GM12892 (cell line): ENCODE measurements at places on chromosomes 2 and 18.

- no peak for DNase-seq
These were observed 40.8 kb downstream of the MTERF4 start for GRCh38 chr2:241061275-241061674.

GRCh38 chr2:49288902-49289700 is 134.8 kb upstream of the FSHR start:
- DNase-seq, result no peak

DNA sequence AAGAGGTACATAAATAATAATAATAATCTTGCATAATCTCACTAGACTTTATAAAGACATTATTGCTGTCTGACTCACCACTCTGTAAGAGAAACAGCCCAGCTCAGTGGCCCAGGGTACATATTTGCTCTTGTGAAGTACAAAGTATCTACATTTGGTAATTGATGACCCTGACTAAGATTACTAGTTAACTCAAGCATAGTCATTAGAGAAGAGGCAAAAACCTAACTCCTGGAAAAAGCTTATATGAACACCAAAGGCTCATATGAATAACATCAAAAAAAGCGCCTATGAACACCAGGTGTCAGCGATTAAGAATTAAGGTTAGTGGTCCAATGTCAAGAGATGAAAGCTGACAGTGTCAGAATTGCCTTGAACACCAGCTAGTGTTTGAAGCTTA is 38.4 kb downstream of the RAD51AP2 start:
- DNase-seq, result no peak

DNA sequence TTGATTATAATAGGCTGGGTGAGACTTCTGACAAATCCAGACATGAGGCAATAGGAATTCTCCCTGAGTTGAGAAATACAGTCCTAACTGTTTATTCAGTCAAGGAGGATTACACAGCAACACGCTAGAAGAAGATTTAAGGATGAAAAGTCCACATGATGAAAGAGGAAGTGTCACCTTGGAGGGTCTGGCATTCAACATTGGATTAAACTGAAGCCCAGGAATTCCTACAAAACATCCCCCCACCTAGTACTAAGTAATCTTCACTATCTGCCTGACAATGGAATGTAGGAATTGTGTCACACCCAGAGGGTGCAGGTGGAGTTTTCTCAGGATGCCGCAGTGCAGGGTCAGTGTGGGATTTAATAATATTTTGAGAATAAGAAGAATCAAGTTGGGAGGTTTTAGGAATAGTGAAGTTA is 142.4 kb downstream of the SOCS6 start:
- DNase-seq, result no peak

GRCh38 chr2:136375017-136375901 is 257.3 kb upstream of the CXCR4 start:
- DNase-seq, result no peak

DNA sequence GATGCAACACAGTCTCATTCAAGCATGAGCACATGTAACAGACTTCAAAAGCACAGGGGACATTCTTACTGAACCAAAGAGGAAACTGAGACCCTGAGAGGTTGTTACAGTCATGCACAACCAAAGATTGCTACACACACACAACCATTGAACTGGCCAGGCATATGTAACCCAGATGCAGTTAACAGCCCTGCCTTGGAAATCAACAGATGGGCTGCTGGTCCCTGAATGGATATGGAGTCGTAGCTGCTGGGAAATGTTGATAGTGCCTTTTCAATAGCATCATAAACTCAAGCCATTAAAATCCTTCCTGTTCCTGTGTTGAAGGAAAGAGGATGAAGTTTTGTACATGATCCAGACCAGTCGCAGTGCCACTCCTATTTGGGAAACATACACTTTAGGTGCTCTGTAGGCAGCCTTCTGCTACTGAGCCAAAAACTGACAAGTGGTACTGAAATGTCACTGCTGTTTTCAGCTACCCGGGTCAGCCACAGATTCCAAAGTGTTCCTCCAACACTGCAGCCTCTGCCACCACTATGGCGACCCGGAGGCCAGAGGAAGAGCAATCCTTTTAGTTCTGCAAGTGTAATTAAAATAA is 143.9 kb downstream of the CCBE1 start:
- DNase-seq, result no peak

DNA sequence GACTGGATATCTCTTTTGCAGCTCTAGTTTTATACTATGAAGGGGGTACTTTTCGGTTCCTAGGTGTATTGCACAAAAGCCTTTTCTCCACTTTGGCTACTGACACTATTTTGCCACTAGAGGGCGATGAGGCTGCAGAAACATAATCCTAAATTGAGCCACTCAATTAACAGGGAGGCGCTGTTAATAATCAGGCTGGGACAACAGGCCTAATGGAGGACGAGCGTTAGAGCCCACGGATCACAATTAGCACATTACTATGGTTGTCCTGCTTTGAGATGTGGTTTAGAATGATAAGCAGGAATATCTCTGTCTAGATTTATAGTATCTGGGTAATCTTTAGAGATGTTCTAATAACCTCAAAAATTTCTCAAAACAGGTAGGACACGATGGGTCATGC is 62.2 kb upstream of the PMAIP1 start:
- DNase-seq, result no peak

- no peak for DNase-seq
These were observed 30.0 kb upstream of the STK17B start for GRCh38 chr2:196201229-196202009.

GRCh38 chr2:241554610-241555322 is 3.8 kb upstream of the BOK start:
- no peak for DNase-seq

GRCh38 chr2:213220967-213221603 is 63.2 kb upstream of the SPAG16 start:
- DNase-seq, result no peak

GRCh38 chr2:86468162-86469033 is 27.2 kb downstream of the KDM3A start:
- no peak for DNase-seq

GRCh38 chr2:115874427-115874826 is 1432.0 kb downstream of the DPP10 start:
- no peak for DNase-seq

GRCh38 chr2:205656941-205657340 is 25.4 kb upstream of the NRP2 start:
- DNase-seq, result no peak

- no peak for DNase-seq
These were observed 353.8 kb upstream of the SPRED2 start for GRCh38 chr2:65786007-65786717.

- no peak for DNase-seq
These were observed 36.6 kb downstream of the EXOC6B start for GRCh38 chr2:72789241-72789640.

DNA sequence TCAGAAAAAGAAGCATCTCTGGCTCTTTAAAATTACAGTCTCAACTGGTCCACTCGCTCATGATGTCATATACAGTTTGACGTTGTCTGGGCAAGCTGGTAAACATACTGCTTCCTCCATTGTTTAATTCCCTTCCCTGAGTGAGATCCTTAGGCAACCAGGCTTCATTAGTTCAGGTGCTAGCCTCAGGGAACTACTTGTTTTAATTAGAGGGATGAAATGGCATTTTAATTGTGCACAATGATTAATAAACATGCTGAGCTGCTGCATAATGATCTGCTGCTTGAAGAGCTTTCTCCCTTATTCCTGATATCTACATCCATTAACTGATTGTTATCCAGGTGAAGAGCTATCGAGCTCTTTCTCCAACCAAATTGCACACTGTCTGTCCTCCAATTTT is 195.6 kb upstream of the ETAA1 start:
- DNase-seq, result no peak

DNA sequence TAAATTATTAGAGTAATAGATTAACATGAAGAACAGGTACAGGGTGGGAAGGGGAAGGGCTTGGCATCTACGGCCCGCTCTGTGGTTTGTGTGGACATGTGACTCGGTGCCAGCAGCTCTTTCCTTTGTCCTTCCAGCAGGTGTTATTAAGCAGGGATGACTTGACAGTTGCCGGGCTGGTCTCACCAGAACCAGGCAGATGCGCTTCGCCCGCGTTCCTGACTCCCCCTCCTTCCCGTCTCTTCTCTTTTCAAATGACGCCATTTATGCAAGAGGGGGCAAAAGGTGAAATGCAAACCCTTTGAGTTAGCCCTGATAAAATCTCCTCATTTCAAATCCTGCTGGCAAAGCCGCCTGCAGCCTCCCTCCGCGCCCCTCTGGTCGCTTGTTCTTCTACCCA is 38.9 kb upstream of the MGAT4A start:
- no peak for DNase-seq

DNA sequence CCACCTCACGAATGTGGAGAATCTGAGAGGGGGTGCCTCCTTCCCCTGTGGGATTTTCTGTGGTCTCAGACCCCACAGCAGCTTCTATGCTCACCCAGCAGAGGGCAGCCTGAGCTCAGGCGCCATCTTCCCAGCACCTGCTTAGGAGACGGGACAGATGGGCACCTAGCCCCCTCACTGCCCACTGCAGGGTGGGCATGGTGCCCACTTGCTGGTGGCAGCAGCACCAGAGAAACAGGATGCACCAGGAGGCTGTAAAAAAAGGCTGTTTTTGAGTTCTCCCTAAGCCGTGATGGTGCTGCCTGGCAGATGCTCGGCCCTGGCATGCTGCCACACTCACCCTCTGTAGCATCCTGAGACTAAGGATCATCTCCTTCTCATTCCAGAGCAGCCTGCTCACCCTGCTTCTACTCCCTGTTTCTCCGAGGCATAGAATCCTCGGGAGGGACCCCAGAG is 19.1 kb upstream of the SLC20A1 start:
- DNase-seq, result peak; percentile 34

DNA sequence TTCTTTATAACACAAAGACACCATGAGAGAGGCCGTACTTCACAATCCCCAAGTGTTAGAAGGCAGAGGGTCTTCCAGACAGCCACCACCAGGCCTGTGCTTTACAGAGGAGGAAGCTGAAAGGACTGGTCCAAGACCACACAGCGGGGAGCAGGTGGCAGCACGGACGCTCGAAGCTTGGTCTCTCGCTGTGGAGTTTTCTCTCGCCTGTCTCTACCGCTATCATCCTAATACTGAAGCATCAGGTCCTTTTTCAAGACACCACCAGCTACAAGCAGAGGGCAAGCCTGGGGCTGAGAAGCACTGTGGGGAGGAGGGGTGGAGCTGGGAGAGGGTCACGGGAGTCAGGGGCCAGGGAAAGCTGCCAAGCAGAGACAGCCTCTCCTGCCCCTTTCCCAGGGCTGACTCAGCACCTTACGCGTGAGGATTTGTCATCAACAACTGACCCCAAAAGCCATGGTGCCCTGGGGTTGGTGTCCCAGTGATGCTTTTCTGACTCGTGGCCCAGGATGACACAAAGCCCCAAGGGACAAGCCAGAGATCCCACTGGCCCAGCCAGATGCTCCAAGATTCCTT is 31.9 kb upstream of the FOSL2 start:
- DNase-seq, result no peak

DNA sequence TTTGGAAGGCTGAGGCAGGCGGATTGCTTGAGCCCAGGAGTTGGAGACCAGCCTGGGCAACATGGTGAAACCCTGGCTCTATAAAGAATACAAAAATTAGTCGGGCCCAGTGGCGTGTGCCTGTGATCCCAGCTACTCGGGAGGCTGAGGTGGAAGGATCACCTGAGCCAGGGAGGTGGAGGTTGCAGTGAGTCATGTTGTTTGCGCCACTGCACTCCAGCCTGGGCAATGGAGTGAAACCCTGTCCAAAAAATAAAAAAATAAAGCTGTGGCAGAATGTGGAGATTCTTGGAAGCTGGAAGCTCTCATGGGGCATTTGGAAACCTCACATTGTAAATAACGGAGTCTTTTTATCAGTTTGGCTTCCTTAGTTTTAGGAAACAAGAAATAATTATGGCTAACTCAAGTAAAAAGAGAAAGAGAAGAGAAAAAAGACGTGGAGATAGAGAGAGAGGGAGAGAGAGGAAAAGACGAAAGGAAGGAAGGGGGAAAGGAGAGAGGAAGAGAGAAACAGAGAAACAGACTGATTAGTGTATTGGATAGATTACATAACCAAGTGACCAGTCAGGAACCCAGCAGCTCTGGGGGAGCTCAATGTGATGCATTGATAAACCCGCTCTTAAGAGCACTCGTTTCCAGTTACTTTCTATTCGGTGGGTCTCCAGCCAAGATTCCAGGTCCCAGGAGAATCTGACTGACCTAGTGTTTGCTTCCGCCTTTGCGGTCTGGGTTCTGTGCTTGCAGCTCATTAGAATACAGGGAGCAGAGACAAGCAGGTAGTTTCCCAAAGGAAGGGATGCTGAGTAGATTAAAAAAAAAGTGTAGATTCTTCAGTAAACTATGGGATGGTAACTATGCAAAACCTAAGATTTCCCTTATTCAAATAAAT is 1.1 kb upstream of the SPAST start:
- DNase-seq, result no peak

- DNase-seq, result no peak
These were observed 537.4 kb downstream of the CPS1 start for GRCh38 chr2:211093743-211094303.

DNA sequence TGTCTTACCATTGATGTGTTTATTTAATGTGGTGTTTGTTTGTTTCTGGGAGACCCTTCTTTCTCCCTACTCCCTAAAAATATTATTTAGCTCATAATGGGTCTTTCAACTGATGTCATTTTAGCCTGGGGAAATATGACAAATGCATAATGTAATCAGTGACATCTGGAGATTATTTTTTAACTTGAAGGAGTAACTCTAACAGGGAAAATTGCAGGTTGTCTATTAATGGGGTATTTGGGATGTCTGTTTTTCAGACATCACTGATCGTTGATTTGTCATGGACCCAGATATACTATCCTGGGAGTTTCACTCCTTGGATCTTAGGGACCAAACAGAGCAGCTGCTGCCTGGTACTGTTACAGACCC is 230.4 kb downstream of the LOXHD1 start:
- DNase-seq, result no peak

DNA sequence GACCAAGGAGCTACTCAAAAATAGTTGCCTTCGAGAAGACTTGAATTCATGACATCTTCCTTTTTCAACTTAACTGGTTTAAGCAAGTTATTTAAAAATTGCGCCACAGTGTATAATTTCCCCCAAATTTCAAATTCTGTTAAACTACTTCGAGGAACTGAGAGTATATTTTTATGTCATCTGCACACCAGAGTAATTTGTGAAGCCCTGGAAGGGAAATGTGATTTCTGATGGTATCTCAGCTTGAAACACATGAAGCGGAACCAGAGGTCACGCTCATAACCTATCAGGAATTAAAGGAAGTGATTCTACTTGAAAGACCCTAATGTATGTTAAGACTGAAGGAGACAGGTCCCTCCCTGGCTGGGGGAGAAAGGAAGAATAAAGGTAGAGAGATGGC is 33.9 kb upstream of the DARS1 start:
- no peak for DNase-seq

- DNase-seq, result no peak
These were observed 30.8 kb upstream of the CCL20 start for GRCh38 chr2:227782804-227783203.

DNA sequence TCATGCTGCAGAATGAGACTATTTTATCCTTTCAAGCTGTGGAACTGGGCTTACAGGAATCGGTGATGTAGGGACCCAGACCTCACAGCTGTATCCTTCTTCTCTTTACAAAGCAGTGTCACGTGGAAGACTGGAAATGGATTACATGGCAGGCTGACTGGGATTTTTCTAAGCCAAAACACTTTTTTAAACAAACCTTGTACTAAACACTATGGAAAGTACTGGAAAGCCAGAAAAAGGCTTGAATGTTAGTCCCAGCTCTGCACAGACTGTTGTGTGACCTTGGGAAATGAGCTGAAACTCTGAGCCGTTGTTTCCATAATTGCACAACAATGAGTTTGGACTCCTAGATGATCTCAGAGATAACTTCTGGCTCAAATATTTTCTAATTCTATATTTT is 7.6 kb upstream of the ADAM23 start:
- DNase-seq, result no peak

GRCh38 chr2:234241656-234242458 is 191.4 kb downstream of the SPP2 start:
- no peak for DNase-seq
